ENCODE measurements at places on chromosomes 5 and 9.

DNA sequence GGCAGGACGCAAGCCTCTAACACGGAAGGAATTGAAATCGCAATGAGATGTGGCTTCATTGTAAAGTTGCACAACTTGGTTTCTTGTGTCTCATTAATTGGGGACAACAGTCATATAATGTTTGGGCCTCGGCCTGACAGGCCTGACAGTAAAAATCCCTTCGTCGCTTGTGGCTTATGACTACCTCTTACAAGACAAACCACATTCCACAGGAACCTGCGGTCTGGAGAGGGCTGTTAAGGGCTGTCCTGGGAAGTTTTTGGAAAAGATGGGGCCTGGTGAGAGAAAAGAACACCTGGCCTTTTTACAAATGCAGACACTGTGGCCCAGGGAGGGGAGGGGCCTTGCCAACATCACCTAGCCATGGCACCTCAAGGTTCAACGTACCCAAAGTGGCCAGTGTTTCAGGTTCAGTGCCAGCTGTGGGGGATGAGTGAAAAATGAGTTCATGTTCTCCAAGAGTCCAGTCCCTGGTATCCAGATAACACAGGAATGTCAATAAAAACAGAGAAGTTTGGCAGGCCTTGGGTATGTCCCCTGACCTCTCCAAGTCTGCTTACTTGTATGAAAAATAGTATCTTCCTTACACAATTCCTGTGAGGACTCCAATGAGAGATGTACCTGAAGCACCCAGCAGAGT lies 22.2 kb downstream of the SHB start:
- no peak overlapping the region for H3K4me3 ChIP-seq
- H3K27me3 ChIP-seq: no peaks in the 10 kb centered on the region
- H3K4me1 ChIP-seq: peaks cover 81% of the 10 kb centered on the region
- DNase-seq: no peak
- peak overlapping the region; percentile 89 for H3K27ac ChIP-seq

- no peaks in the 10 kb centered on the region for H3K36me3 ChIP-seq
- peaks cover 15% of the 10 kb centered on the region for H3K27me3 ChIP-seq
- H3K27ac ChIP-seq: no peak overlapping the region
- no peak for DNase-seq
- peaks cover 7% of the 10 kb centered on the region for H3K4me1 ChIP-seq
- H3K4me3 ChIP-seq: no peak overlapping the region
These were observed 82.2 kb downstream of the NSUN2 start for GRCh38 chr5:6550628-6551027.

DNA sequence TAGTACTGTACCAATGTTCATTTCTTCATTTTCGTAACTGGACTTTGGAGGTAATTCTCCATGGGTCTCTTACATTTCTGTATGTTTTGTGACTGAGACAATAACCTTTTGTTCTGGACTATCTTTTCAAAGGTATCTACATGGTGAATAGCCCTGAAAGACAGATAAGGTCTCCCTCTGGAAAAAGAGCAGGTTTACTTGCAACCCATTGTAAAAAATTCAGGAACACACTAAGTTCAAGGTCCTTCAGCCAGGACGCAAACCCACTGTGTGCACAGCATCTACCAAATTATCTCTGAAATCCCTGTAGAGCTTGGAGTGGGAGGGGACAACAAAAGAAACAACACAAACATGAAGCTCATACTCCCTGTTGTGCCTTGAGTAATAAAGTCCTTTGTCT lies 8.3 kb downstream of the DTWD2 start:
- DNase-seq: no peak
- no peak overlapping the region for H3K4me3 ChIP-seq
- no peak overlapping the region for H3K27ac ChIP-seq

- peaks cover 11% of the 10 kb centered on the region for H3K27me3 ChIP-seq
- DNase-seq: peak; percentile 18
- no peak overlapping the region for H3K4me3 ChIP-seq
- H3K4me1 ChIP-seq: no peaks in the 10 kb centered on the region
These were observed 10.3 kb upstream of the IL3 start for GRCh38 chr5:132050136-132050535.

- H3K27me3 ChIP-seq: peaks cover 41% of the 10 kb centered on the region
- no peak overlapping the region for H3K4me3 ChIP-seq
- H3K36me3 ChIP-seq: no peaks in the 10 kb centered on the region
- no peak for DNase-seq
These were observed 168.6 kb upstream of the MVB12B start for GRCh38 chr9:126157826-126158587.

- peaks cover 19% of the 10 kb centered on the region for H3K36me3 ChIP-seq
- no peak overlapping the region for H3K4me3 ChIP-seq
- peaks cover 39% of the 10 kb centered on the region for H3K4me1 ChIP-seq
- no peak overlapping the region for H3K27ac ChIP-seq
- DNase-seq: no peak
- H3K27me3 ChIP-seq: no peaks in the 10 kb centered on the region
These were observed 49.4 kb downstream of the FNIP1 start for GRCh38 chr5:131747180-131748105.

GRCh38 chr5:97063251-97063650 lies 79.2 kb downstream of the LIX1 start:
- no peaks in the 10 kb centered on the region for H3K36me3 ChIP-seq
- no peak overlapping the region for H3K4me3 ChIP-seq
- no peak for DNase-seq

GRCh38 chr5:85428426-85428934 lies 1043.8 kb upstream of the EDIL3 start:
- no peak overlapping the region for H3K4me3 ChIP-seq
- H3K4me1 ChIP-seq: no peaks in the 10 kb centered on the region
- no peaks in the 10 kb centered on the region for H3K27me3 ChIP-seq
- H3K27ac ChIP-seq: no peak overlapping the region
- no peaks in the 10 kb centered on the region for H3K36me3 ChIP-seq

GRCh38 chr5:141805874-141806595 lies 72.2 kb downstream of the PCDH1 start:
- no peak overlapping the region for H3K4me3 ChIP-seq
- peak; percentile 54 for DNase-seq
- peaks cover 53% of the 10 kb centered on the region for H3K4me1 ChIP-seq
- no peaks in the 10 kb centered on the region for H3K36me3 ChIP-seq
- H3K27me3 ChIP-seq: peaks cover 70% of the 10 kb centered on the region

DNA sequence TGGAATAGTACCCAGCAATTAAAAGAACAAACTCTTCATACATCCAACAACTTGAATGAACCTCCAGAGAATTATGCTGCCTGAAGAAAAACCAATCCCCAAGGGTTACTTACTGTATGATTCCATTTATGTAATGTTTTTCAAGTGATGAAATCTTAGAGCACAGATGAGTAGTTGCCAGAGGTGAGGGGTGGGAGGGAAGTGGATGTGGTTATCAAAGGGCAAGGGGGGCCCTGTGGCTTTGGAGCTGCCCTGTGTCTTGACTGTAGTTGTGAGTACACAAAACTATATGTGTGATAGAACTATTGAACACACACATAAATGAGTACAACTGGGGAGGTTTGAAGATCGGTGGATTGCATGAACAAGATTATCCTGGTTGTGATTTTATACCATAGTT lies 115.8 kb upstream of the SLC25A48 start:
- H3K4me1 ChIP-seq: peaks cover 9% of the 10 kb centered on the region
- peaks cover 7% of the 10 kb centered on the region for H3K27me3 ChIP-seq
- H3K4me3 ChIP-seq: no peak overlapping the region
- H3K36me3 ChIP-seq: no peaks in the 10 kb centered on the region
- no peak overlapping the region for H3K27ac ChIP-seq

DNA sequence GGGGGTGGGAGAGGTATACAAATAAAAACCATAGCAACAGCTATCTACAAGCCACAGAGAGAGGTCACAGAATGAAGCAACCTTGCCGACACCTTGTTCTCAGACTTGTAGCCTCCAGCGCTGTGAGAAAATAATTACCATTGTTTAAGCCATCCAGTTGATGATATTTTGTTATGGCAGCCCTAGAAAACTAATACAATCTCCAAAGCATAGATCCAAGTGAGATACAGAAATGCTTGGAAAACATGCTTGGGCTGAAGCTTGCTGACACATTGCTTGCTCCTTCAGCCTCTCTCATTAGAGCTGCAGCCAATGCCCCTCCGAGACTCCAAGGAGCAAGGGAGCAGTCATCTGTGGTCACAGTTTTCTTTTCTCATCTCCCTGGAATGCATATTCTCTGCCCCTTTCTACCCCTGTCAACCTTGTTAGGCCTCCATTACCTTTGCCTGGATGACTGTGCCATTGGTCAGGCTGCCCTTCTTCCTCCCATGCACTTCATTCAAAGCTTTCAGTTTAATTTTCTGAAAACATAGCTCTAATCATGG lies 401.4 kb upstream of the KLF4 start:
- DNase-seq: no peak
- no peak overlapping the region for H3K4me3 ChIP-seq
- H3K4me1 ChIP-seq: no peaks in the 10 kb centered on the region
- H3K36me3 ChIP-seq: no peaks in the 10 kb centered on the region

- no peaks in the 10 kb centered on the region for H3K27me3 ChIP-seq
- DNase-seq: no peak
- H3K4me3 ChIP-seq: peak overlapping the region; percentile 29
- H3K27ac ChIP-seq: peak overlapping the region; percentile 47
- H3K36me3 ChIP-seq: no peaks in the 10 kb centered on the region
These were observed 12.5 kb upstream of the ZSWIM6 start for GRCh38 chr5:61319388-61320146.

GRCh38 chr9:93906195-93906880 lies 48.8 kb downstream of the BARX1 start:
- H3K27ac ChIP-seq: no peak overlapping the region
- no peaks in the 10 kb centered on the region for H3K4me1 ChIP-seq
- peaks cover 64% of the 10 kb centered on the region for H3K27me3 ChIP-seq
- H3K4me3 ChIP-seq: no peak overlapping the region
- H3K36me3 ChIP-seq: no peaks in the 10 kb centered on the region

DNA sequence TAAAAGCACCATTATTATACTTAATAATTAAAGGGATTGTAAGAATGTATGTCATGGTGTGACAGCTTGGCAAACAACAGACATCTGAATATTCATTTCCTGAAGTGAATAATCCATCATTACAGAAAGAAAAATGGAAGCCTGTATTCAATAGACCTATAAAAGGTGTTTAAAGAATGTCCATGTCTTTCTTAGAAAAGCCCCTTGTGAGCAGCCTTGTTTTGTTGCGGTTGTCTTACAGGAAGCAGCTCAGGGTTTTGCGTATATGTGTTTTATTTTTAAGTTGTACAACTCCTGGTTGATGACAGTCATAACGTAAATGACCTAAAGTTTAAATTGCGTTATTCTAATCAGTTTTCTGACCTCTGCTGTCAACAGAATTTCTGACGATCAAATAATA lies 53.8 kb downstream of the CAST start:
- peaks cover 100% of the 10 kb centered on the region for H3K4me1 ChIP-seq
- H3K36me3 ChIP-seq: no peaks in the 10 kb centered on the region
- no peak overlapping the region for H3K4me3 ChIP-seq
- H3K27me3 ChIP-seq: no peaks in the 10 kb centered on the region
- H3K27ac ChIP-seq: peak overlapping the region; percentile 97

GRCh38 chr5:110056580-110057114 lies 366.9 kb downstream of the MAN2A1 start:
- H3K4me1 ChIP-seq: no peaks in the 10 kb centered on the region
- H3K27me3 ChIP-seq: no peaks in the 10 kb centered on the region
- H3K27ac ChIP-seq: no peak overlapping the region
- no peak overlapping the region for H3K4me3 ChIP-seq

- H3K27ac ChIP-seq: no peak overlapping the region
- H3K4me3 ChIP-seq: no peak overlapping the region
- peaks cover 65% of the 10 kb centered on the region for H3K27me3 ChIP-seq
- H3K36me3 ChIP-seq: no peaks in the 10 kb centered on the region
- no peak for DNase-seq
- H3K4me1 ChIP-seq: peaks cover 20% of the 10 kb centered on the region
These were observed 2.0 kb upstream of the RXFP3 start for GRCh38 chr5:33934176-33934575.

- H3K36me3 ChIP-seq: no peaks in the 10 kb centered on the region
- no peak overlapping the region for H3K4me3 ChIP-seq
- no peak for DNase-seq
These were observed 94.4 kb upstream of the IFNE start for GRCh38 chr9:21576331-21577189.

DNA sequence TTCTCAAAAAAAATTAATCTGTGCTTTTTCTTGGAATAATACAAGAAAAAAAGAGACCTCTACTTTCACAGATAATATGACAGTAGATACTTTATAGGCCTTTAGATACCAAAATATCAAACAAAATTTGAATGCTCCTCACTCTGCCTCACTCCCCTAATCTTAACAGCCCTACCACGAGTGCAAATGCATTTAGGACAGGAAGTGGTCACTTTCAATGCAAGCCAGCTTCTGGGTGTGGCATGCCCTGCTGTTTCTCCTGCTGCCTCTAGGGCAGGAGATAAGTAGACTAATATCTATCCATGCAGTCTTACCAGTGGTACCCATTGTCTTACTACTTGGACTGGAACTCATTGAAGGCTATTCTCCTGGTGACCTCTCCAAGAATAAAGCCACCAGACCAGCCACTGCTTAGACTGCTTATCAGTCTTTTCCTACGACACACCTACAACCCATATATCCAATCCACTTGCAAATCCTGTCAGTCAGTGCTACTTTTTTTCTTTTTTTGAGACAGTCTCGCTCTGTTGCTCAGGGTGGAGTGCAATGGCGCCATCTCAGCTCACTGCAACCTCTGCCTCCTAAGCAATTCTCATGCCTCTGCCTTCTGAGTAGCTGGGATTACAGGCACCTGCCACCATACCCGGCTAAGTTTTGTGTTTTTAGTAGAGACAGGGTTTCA lies 23.0 kb downstream of the FRRS1L start:
- H3K4me3 ChIP-seq: no peak overlapping the region
- no peaks in the 10 kb centered on the region for H3K36me3 ChIP-seq
- DNase-seq: no peak
- H3K27ac ChIP-seq: no peak overlapping the region
- H3K4me1 ChIP-seq: no peaks in the 10 kb centered on the region

GRCh38 chr9:35333551-35333950 lies 156.4 kb upstream of the RUSC2 start:
- H3K4me3 ChIP-seq: no peak overlapping the region
- no peaks in the 10 kb centered on the region for H3K4me1 ChIP-seq
- peaks cover 14% of the 10 kb centered on the region for H3K36me3 ChIP-seq
- H3K27ac ChIP-seq: no peak overlapping the region

DNA sequence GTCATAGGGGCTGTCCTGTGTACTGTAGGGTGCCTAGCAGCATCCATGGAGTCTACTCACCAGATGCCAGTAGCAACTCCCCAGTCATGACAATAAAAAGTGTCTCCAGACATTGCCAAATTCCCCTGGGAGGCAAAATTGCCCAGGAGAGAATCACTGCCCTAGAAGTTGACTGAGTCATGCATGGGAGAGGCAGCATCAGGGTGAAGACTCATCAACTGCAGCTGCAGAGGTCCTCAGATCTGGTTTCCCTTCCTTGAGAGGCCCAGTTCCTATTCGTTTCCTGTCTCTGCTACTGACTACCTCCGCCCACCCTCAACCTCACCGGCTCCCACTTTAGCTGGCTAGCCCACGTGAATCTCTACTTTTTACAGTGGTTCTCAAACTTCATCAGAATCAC lies 88.6 kb upstream of the AGXT2 start:
- no peaks in the 10 kb centered on the region for H3K36me3 ChIP-seq
- no peak for DNase-seq
- peaks cover 6% of the 10 kb centered on the region for H3K27me3 ChIP-seq
- no peak overlapping the region for H3K4me3 ChIP-seq
- no peak overlapping the region for H3K27ac ChIP-seq
- H3K4me1 ChIP-seq: no peaks in the 10 kb centered on the region

GRCh38 chr5:169711551-169712225 lies 74.6 kb downstream of the DOCK2 start:
- DNase-seq: no peak
- H3K27ac ChIP-seq: no peak overlapping the region
- no peaks in the 10 kb centered on the region for H3K27me3 ChIP-seq
- H3K36me3 ChIP-seq: no peaks in the 10 kb centered on the region

All from left ventricle myocardium inferior (tissue), 1 donor.